ENCODE measurements at places on chromosomes 4 and X.

GRCh38 chrX:10828640-10829039 lies 208.3 kb upstream of the MID1 start:
- no peak for DNase-seq

- no peak for DNase-seq
Measured at GRCh38 chrX:150897421-150898320, 797 bp downstream of the CD99L2 start.

GRCh38 chr4:3227878-3228675 lies 20.9 kb upstream of the MSANTD1 start:
- DNase-seq, result no peak

GRCh38 chr4:188976644-188977115 lies 837.4 kb downstream of the TRIML1 start:
- DNase-seq, result no peak

- no peak for DNase-seq
Measured at GRCh38 chr4:88791274-88791673, 93.6 kb upstream of the NAP1L5 start.

- no peak for DNase-seq
Measured at GRCh38 chr4:186266729-186267456, 904 bp downstream of the F11 start.

DNA sequence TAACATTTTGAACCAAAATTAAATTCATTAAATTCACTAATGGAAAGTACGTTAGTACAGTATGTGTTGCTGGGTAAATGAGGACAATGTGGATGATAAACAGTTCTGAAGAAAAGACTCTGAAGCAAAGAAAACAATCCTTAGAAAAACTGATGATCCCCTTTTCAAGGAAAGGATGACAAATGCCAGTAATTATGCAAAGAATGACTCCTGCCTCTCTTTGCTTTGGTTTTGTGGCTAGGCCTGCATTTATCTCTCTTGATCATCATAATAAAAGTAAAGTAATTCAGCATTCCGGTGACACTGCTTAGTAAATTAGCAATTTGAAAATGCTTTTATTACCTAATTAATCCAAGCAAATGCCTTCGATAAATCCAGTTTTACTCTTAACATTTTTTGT lies 652.2 kb upstream of the DIPK2B start:
- no peak for DNase-seq

DNA sequence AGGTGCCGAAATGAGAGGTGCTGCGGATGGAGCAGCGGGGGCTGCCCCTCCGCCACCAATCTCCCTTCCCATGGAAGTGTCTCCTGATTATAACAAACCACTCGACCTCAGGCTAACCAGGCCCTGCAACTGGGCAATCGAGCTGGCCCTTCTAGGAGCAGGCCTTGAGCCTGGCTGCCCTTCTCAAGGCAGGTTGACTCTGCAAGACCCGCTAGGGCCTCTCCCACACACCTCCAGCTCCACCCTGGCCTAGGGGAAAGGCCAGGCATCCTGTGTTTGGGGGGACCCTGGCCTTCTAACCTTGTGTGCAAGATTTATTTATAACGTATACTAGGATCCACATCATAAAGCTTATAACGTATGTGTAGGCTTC lies 3.7 kb upstream of the BCOR start:
- no peak for DNase-seq

DNA sequence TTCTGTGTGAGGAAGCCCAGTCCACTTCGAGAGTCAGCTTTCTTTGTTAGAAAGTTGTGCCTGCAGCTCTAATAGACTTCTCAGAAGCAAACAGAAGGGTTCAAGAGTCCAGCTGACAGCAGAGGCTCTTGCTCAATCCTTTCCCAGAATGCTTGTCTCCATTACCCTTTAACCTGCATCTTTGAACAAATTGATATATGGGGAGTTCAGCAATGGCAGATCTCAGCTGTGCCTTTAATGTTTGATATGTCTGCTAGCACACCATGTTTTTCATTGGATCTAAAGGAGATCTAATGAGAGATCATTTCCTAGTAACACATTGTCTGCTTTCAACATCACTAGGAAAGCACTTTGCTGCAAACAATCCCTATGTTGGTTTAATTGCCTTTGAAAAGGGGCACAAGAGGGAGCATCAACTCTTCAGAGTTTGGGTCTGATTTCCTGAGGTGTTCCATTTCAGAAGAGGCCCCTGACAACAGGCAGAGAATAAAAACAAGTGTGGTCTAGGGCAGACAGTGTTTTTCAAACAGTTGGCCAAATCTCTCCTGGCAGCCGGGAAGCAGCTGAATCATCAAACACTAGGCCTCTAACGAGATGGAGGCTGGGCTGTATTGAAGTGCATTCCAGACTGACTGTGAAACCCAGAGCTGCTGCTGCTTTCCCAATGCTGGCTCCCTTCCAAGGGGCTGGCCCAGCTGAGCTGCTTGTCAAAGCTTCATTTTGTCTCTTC lies 55.5 kb downstream of the LUZP4 start:
- no peak for DNase-seq

Data from stimulated activated CD8-positive, alpha-beta memory T cell treated with anti-CD3 and anti-CD28 coated beads, Interleukin-7, amount 100 ng/mL, for 1 hour (primary cell).